ENCODE measurements at places on chromosomes 5 and 9.

DNA sequence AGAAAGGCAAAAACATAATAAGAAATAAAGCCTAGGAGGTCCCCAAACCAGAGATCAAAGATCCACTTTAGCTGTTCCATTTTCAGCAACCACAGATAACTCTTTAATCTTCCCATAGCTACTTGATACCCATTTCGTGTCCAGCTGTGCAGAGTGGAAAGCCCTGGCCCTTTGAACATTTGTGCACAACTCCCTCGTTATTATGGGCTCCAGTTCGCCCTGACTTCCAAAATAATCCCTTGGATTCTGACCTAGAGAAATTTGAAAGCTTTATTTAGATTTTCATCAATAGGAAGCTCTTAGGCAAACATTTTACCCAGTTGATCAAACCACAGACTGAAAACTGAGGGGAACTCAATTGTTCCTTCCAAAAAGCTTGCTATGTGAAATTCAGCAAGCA lies 4.8 kb downstream of the MYOT start:
- no peak for DNase-seq

DNA sequence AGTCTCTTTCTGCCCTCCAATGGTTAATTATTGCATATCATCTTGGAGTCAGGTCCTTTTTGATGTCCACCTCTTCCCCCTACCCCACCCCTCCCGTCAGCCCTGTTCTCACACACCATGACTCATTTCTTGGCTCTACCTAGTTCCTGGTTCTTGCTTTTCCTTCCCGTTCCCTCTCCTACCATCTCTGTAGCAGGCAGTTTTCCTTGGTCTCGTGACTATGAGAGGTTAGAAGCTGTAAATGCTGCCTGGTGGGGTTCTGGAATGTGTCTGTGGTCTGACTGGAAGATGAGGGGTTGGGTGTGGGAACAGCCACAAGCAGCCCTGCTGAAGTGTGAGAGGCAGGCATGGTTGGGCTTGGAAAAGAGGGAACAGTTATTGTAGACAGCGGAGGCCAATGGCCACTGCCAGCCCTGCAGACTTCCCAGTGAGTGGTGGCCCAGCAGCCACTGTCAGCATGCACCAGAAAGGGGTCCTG lies 18.2 kb downstream of the SLC22A5 start:
- no peak for DNase-seq

- DNase-seq, result no peak
Measured at GRCh38 chr5:9924614-9925013, 294.5 kb upstream of the TAS2R1 start.

DNA sequence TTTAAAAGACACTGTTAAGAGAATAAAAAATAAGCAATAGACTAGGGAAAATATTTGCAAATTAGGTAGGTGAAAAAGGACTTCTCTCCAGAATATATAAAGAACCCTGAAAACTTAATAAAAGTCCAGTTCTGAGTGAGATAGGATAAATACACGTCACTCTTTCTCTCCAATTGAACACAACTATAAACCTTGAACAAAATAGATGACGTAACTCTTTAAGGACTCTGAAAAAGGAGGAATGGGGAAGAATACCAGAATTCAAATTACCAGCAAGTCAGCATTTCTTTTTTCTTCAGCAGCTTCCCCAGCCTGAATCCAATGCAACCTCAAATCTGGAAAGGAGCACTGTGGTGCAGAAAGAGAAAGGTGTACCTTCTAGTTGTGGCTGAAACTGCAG lies 6.8 kb upstream of the WDR41 start:
- no peak for DNase-seq

DNA sequence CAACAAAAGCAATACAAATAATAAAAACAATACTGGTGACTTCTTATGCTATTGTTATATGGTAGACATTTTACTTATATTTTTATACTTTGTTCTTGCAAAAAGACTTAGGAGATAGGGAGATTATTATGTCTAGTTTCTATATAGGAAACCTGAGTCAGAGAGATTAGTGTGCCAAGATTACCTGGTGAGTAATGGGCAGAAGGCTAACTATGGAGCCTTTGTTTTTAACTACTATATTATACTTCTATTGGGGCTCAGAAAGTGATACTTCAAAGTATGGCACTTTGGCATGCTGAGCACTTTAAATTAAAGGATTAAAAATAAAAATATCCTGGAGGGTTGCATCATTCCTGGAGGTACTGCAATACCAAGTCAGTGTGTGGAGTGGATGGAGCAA lies 117.5 kb upstream of the CLINT1 start:
- no peak for DNase-seq

Measured in cortex of kidney (tissue), 1 donor.